CD4-positive, alpha-beta memory T cell (primary cell): ENCODE measurements at places on chromosomes 6 and 20.
A peak's percentile ranks its signal among the peaks of the same experiment; 100 is the strongest.

GRCh38 chr6:132792510-132792909, 5.9 kb downstream of the SLC18B1 start:
- no peak for DNase-seq

GRCh38 chr6:29990931-29991330, 48.6 kb downstream of the HLA-A start:
- DNase-seq: no peak

- peak; percentile 81 for DNase-seq
These were observed 268.8 kb downstream of the TMEM242 start for GRCh38 chr6:157054531-157054979.

DNA sequence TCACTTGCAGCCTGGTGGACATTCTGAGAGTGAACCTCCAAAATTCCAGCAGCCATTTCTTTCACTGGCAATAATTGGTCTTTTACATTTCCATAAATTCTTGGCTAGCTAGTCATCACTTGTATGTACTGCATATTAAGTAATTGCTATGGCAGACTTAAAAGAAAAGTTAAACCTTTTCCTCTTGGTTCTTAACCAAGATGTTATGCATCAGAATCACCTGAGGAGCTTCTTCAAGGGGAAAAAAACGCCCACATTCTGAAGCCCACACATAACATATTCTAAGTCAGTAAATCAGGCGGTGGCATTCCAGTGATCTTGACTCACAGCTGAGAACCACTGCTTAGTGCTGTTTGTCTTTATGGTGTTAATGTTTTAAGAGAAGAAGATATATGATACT, 37.0 kb downstream of the CDC40 start:
- DNase-seq: no peak

DNA sequence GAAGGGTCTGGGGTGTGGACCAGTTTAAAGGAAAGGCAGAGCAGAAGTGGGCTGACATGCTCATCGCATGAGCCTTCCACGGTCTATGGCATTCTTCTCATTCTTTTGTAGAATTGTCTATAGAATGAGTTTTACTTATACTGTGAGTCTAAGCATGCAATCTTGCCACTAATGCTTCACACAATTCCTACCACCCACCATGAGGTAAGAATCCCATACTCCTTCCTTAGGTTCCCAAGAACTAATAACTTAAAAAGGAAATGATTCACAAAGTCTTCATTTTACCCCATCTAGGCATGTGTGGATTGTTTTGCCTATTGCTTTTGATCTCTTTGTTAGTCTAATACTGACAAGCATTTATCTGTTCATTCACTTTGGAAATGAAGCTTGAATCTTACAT, 195.2 kb downstream of the LY86 start:
- DNase-seq: no peak

- DNase-seq: no peak
These were observed 52.4 kb downstream of the CEBPB start for GRCh38 chr20:50242863-50243609.

GRCh38 chr20:46724343-46724959, 15.0 kb downstream of the SLC2A10 start:
- no peak for DNase-seq

DNA sequence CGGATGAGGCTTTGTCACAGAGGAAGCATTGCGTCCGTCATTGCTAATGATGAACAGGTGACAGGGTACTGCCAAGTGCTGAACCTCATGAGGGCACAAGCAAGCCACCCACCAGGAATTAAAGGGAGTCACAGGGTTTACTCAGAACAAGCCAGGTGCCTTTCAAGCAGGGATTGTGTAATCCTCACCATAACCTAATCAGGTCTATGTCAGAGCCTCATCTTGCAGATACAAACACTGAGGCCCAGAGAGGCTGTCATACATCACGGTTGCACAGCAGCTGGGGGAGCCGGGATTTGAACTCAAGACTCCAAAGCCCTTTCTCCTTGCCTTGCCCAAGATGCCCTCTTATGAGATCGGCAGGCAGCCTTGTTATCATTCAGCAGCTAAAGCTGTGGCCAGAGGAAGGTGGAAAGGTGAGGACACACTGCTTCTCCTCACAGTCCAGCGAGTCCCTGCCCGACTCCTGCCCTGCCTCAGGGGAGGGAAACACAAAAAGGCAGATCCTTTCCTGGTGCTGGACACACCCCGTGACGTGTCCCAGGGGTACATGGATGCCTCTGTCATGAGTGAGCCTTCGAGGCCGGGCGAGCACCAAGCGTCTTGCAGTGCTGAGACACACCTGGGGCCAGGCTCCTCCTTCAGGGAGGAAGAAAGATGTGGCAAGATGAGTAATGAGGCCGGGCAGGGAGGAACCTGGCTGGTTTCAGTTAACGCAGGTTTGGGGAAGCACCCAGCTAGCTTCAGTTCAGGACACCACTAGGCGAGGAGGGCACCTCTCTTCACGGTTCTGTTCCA, 214.9 kb downstream of the LY86 start:
- no peak for DNase-seq
